ENCODE measurements at places on chromosomes 16 and 17.

DNA sequence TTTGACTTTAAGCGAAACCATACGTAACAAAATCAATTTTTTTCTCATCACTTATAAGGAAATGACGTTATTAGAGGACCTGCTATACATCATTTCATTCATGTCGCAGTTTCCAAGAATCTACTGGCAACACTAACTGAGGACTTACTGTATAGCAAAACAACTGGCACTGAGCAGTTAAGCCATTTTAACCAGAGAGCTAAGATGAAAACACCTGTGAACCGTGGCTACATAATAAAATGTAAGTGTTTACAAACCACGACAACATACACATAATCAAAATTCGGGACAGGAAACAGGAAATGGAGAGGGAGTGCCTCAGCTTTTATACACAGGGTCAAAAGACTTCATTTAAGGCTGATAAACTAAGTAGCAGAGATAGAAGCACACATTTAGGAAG, 29.5 kb downstream of the METTL16 start:
- no peak for DNase-seq

- DNase-seq = no peak
These were observed 17.7 kb downstream of the NCBP3 start for GRCh38 chr17:3828151-3828851.

GRCh38 chr17:55740511-55741355, 10.1 kb upstream of the PCTP start:
- DNase-seq = no peak

DNA sequence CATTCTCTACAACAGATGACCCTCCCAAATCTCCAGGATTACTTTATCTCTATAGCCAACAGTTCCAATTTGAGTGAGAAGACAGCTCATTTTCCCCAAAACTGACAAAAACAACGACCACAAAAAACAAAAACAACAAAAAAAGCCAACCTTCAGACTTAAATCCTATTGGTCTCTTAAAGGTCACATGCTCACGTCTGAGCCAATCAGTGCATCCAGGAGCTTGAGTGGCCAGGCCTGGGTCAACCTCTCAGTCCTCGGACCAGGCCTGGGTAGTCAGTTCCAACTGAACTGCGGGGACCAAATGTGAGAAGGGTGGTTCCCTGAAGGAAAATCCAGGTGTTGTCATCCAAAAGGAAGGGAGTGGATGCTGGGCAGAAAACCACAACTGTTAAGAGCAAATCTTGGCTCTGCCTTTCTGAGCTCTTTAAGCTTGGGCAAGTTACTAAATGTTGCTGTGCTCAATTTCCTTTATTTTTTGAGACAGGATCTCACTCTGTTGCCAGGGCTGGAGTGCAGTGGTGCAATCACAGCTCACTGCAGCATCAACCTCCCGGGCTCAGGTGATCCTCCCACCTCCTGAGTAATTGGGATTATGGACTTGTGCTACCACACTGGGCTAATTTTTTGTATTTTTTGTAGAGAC, 43.0 kb upstream of the MSI2 start:
- no peak for DNase-seq

- DNase-seq = no peak
These were observed 7.9 kb downstream of the P2RX5 start for GRCh38 chr17:3688027-3688553.

DNA sequence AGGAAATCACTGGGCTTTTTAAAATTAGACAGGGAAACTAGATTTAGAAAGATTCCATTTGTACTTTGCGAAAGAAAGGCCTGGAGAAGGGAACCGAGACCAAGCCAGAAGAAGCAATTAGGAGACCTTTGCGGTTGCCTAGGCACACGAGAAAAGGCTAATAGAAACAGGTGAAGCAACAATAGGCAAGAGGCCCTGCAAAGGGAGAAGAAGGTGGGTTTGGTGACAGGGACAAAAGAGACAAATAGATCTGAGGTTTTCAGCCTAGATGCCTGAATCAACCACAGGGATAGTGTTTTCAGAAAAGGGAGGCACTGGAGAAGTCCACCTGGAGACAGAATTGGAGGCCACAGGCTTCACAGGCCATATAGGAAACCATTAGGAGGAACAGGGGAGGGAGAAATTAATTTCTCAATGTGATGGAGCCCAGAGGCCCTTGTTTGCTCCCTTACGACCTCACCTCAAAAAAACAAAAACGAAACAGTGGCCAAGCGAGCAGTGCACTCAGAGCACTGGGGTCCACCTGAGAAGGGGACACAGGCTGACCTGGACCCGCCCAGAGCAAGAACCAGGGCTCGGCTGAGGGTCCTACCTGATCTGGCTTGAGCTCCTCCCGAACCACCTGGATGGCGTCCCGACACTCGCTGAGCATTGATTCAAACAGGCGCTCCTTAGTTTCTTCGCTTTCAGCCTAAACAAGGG, 22.3 kb downstream of the SRP68 start:
- no peak for DNase-seq

- DNase-seq = no peak
These were observed 19.1 kb upstream of the KIFC3 start for GRCh38 chr16:57821149-57821971.

- no peak for DNase-seq
These were observed 12.5 kb upstream of the NUDT16L1 start for GRCh38 chr16:4680673-4681470.

GRCh38 chr17:73952480-73953205, 250.8 kb upstream of the RPL38 start:
- no peak for DNase-seq

- no peak for DNase-seq
These were observed 1.9 kb downstream of the CREBBP start for GRCh38 chr16:3878610-3879009.

- no peak for DNase-seq
These were observed 5.7 kb upstream of the NQO1 start for GRCh38 chr16:69732101-69732500.

GRCh38 chr17:77087650-77088454, 52.9 kb upstream of the SEC14L1 start:
- no peak for DNase-seq

DNA sequence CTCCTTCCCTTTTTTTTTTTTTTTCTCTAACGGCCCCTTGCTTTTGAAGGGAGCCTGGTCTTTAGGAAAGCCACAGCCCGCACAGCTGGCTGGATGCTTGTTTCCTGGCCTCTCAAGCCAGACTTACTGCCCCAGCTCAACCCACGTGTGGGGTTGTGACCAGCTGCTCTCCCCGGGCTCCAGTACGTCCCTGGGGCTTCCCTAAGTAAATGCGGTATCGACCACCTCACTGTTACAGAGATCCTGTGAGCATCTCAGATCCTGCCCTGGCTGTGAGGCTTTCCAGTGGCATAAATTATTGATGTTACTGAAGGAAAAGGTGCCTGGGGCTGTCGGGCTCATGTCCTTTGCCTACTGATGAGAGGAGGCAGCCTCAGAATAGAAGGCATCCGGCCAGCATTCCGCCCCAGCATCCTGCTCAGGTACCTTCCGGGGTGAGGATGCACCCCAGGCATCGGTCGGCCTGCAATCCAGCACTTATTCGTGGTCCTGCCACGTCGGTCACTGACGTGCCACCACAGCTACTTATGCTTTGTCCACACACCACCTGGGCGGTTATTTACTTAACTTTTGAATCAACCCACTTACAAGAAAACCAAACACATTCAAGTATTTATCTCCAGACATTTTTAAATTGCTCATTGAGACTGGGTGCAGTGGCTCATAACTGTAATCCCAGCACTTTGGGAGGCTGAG, 9.6 kb downstream of the GPRC5B start:
- DNase-seq = no peak

DNA sequence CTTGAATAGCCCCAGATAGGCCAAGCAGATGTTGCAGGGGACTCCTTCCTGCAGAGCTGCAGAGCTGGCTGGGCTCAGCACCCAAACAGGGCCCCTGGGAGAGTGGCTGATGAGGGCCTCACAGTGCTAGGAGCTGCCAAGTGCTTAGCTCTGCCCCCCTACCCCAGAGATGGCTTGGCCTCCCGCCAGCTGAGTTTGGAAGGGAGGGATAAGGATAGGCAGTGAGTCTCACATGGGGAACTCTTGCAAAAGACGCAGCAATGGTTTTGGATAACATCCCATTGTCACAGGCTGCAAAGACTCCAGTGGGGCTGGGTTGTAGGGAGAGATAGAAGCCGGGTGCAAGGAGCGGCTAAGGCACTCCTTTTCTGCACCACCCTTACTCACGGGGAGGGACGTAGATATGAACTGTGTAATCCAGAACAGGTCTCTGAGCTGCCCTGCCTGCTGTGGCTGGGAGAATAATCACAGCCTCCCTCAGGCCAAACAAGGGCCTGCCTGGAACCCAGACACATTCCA, 52.9 kb upstream of the MAF start:
- DNase-seq = no peak

GRCh38 chr16:66695935-66696668, 441 bp downstream of the CMTM4 start:
- DNase-seq = no peak

All from tibial artery (tissue), 4 donors.